Karpas-422 (cell line): ENCODE measurements at places on chromosomes 7 and 10. TPM values are rescaled to one million over a fixed set of nuclear protein-coding genes. Genes with fewer than 3 reads are reported as not detected.

- H3K27ac ChIP-seq: no peak overlapping the region
- no peak for DNase-seq
- H3K27me3 ChIP-seq: no peaks in the 10 kb centered on the region
- peaks cover 5% of the 10 kb centered on the region; the same call in 1 of the 2 replicates for H3K4me1 ChIP-seq
- H3K4me3 ChIP-seq: no peak overlapping the region
Measured at GRCh38 chr7:1693419-1693990, 23.4 kb downstream of the ELFN1 start.

DNA sequence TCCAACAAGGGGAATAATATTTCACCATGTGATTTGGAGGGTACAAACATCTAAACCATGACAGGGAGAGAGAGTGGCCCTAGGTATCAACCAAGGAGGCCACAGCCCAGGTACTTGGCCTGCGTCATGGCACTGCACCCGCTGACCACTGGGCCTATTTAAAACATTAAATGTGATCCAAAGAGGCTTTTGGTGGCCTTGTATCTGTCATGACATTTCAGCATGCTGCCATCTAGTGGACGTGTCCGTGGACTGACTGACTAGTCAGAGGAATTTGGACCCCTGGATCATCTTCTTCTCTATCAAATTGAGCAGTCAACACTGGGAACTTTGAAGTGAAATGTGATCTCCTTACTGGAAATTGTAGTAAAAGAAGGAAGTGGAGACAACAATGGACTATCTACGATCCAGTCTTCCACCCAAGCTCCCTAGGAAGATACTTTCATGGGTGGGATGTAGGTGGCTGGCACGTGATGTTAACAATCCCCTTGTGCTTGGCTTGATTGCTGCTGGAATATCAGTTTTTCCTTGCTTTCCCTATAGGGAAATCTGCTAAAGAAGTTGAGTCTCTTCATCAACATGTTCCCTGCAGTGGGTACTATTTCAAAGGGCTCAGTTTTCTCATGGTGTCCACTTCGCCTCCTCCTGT, 24.6 kb upstream of the ITGA8 start:
- H3K27ac ChIP-seq: no peak overlapping the region
- H3K36me3 ChIP-seq: no peaks in the 10 kb centered on the region
- peaks cover 5% of the 10 kb centered on the region for H3K4me1 ChIP-seq

DNA sequence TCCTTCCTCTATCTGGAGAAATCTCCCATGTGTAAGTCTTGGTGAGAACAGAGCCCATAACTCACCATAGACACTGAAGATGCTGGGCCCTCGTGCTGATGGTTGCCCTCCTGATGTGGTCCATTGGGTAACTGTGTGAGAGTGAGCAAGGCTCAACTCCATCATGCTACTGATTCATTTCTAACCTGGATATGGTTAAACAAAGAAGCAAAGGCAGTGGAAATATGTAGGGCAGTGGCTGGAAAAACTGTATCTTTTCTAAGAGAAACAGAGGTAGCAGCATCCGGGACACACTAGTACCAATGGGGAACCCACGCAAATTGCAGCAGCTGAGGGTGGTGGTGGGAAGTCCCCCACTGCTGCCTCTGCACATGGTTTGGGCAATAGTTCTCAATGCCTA, 221.7 kb downstream of the KLF6 start:
- H3K27ac ChIP-seq: no peak overlapping the region
- H3K4me1 ChIP-seq: no peaks in the 10 kb centered on the region
- no peaks in the 10 kb centered on the region for H3K36me3 ChIP-seq
- H3K27me3 ChIP-seq: no peaks in the 10 kb centered on the region

DNA sequence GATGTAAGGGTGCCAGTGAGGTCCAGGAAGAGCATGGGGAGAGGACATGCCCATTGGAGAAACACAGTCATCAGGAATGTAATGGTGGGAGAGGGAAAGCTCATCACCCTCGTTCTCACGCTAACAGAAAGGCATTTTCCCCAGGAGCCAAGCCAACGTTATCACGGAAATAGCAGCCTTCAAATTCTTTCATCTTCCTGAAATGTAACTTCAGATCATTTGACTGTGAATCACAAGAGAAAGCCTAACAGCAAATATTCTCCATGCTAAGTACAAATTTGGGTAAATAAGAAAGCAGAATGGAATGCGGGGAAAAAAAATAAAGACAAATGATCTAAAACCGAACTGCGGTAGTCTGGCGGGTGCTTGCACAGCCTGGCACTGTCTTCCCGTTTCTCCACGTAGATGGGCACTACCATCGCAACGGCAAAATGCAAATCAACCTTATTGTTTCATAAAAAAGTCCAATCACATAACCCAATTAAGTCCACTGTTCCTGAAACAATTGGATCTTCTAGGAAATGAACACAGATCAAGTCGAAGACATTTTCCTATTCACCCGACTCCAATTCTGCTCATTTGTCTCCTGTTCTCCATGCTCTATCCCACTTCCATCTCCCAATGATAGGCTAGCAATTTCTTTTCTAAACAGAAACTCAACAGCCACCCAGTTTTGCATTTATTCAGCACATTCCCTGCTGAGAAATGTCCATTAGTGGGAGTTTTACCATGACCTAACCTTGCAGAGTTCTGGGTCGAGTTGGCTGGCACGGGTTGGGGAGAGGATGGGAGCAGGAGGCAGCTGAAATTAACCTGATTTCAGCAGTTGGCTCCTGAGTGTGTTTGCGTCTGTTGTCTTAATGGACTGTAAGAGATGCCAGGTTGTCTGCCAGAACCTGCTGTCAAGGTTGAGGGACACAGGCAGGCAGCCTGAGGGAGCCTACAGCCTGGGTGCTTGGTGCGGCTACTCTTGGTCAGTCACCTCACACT, 74.6 kb upstream of the FRMD4A start:
- no peaks in the 10 kb centered on the region for H3K27me3 ChIP-seq
- H3K27ac ChIP-seq: no peak overlapping the region
- DNase-seq: no peak
- no peaks in the 10 kb centered on the region for H3K36me3 ChIP-seq

CTAGE8 gene
- not detected in 2 replicates for total RNA-seq

- H3K27ac ChIP-seq: no peak overlapping the region
- DNase-seq: no peak
- no peaks in the 10 kb centered on the region for H3K36me3 ChIP-seq
- H3K4me1 ChIP-seq: no peaks in the 10 kb centered on the region
- no peaks in the 10 kb centered on the region for H3K27me3 ChIP-seq
- no peak overlapping the region for H3K4me3 ChIP-seq
Measured at GRCh38 chr7:91894781-91895480, 14.4 kb upstream of the MTERF1 start.

TBX20 gene
- total RNA-seq: not detected in 2 replicates

DNA sequence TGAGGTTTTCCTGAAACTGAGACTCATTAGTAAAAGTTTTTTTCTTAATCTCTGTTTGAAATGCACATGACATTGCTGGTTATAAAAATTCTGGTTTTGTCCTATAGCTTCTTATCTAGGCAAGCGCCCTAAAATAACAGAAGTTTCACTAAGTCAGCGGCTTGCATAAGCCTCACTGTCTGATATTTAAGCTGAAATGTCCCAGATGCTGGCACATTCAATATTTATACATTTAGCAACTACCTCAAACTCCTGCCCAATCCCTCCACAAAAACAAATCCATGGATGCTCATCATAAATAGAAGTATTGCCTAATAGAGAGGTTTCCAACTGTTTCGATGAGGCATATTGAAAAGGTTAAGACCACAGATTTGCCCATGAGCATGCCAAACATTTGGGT, 83.1 kb upstream of the EGR2 start:
- no peaks in the 10 kb centered on the region for H3K27me3 ChIP-seq
- no peaks in the 10 kb centered on the region for H3K4me1 ChIP-seq
